Renal cortical epithelial cell (primary cell): ENCODE measurements at places on chromosomes 16 and 17.

DNA sequence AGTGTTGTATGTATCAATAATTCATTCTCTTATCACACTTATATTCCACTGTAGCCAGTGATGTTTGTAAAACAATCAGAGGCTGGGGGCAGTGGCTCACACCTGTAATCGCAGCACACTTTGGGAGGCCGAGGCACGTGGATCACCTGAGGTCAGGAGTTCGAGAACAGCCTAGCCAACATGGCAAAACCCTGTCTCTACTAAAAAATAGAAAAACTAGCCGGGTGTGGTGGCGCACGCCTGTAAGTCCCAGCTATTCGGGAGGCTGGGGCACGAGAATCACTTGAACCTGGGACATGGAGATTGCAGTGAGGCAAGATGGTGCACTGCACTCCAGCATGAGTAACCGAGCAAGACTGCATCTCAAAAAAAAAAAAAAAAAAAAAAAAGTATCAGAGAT, 217.0 kb downstream of the CPPED1 start:
- no peak for DNase-seq

GRCh38 chr17:67862614-67863217, 37.4 kb downstream of the BPTF start:
- DNase-seq, result no peak

- DNase-seq, result no peak
These were observed 16.0 kb upstream of the SPPL2C start for GRCh38 chr17:45828582-45829133.

- DNase-seq, result no peak
These were observed 29.9 kb downstream of the ACTG1 start for GRCh38 chr17:81482673-81483072.

- peak; percentile 20 for DNase-seq
These were observed 33.1 kb upstream of the ULK2 start for GRCh38 chr17:19900809-19901208.

DNA sequence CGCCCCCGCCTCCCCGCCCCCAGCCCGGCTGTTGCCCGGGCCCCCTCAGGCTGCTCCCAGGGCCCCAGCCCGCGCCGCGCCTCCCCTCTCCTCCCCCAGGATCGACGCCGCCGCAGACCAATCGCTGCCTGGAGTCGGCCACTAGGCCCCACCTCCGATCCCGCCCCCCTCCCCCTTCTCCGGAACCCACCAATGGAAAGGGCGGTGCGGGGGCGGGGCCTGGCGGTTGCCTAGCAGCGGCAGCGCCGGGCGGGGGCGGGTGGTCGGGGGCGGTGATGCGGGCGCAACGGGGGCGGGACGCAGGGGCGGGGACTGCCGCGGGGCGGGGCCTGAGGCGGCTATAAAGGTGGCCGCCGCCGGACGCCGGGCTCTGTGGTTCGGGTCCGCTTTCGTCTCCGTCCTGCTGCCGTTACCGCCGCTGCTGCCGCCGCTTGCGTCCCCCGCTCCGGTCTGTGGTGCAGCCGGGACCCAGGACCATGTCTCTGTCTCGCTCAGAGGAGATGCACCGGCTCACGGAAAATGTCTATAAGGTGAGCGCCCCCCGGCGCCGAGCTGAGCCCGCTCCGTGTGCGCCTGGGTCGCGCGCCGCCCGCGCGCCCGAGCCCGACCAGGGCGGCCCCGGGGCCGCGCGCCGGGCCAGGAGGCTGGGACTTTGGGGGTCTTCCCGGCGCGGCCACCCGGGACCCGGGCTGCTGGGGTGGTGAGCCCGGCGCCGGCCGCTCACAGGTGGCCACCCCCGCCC, at the start of gene BAIAP2:
Gene BAIAP2, plus strand, starts transcription at position 373 of the 742 bp plus-strand sequence. Its CDS starts 104 bp downstream, at position 477.
- peak; percentile 69 for DNase-seq

GRCh38 chr16:86410081-86410480, 100.2 kb upstream of the FOXF1 start:
- no peak for DNase-seq

DNA sequence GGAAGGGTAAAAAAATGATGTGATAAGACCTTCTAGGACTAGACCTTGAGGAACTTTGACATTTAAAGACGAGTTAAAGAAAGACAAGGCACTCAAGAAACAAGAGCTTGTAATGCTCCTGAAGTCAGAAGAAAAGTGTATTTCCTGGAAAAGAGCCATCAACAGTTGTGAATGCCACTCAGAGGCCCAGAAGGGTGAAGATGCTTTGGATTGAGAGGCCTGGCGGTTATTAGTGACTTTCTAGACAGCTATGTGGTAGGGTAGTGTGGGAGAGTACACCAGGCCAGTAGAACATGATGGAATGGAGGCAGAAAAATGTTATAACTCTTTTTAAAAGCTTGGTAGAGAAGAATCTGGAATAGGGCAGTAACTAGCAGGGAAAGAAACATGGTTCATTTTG, 34.1 kb upstream of the ANKFN1 start:
- DNase-seq, result no peak

DNA sequence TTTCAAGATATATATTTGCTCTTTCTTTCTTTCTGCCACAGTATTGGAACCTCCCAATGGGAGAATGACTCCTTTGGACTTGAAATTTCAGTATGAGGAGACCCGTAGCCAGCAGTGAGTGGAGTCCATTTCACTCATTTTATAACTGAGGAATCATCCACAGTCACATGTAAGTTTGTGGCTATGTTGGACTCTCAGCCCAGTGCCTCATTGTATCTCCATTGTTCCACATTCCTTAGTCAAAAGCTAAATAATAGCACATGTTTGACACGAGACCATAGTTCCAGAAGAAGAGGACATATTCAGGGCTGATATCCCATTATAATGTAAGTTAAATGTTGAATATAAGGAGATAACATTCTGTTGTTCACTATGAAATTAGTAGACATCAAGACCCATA, 12.7 kb upstream of the SPAG9 start:
- DNase-seq, result no peak

DNA sequence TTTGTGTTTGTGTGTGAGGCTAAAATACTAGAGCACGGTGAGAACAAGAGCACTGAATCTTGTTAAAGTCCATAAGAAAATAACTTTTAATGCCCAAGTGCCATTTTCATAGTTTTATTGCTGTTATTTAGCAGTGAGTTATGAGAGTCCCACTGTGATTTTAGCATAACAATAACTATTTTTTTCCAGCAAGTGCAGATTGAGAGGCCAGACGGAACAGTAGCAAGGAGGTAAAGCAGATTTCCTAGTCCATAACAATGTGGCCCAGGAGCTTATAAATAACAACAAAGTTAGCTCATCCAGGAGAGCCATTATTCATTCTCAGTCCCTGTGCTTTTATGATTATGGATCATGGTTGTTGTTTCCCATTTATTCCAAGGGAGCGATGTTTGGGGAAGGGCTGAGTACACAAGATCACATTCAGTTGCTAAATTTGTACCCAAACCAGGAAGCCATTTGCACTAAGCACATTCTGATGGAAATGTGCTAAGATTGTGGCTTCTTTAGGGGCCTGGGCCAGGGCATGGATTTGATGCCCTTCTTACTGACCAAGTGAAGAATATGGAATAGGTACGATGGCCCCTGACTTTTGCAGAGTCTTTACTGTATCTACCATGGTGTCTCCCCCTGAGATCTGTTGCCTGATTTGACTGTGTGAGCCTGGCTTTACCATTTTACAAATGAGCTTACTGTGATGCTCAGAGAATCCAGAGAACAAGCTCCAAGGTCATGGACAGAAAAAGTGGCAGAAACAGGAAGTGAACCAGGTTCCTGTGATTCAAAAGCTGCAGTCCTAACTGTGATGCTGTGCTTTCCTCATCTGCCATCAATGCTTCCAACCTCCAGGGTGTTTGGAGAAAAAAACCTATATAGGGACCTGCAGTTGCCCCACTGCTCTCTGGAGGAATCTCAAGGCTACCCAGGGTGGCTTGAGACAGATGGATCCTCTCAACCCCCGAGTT, 204.7 kb upstream of the HSBP1 start:
- DNase-seq, result no peak

GRCh38 chr17:76827736-76828135, 40.5 kb upstream of the MGAT5B start:
- no peak for DNase-seq

GRCh38 chr16:11298143-11298900, 17.2 kb upstream of the PRM1 start:
- no peak for DNase-seq

DNA sequence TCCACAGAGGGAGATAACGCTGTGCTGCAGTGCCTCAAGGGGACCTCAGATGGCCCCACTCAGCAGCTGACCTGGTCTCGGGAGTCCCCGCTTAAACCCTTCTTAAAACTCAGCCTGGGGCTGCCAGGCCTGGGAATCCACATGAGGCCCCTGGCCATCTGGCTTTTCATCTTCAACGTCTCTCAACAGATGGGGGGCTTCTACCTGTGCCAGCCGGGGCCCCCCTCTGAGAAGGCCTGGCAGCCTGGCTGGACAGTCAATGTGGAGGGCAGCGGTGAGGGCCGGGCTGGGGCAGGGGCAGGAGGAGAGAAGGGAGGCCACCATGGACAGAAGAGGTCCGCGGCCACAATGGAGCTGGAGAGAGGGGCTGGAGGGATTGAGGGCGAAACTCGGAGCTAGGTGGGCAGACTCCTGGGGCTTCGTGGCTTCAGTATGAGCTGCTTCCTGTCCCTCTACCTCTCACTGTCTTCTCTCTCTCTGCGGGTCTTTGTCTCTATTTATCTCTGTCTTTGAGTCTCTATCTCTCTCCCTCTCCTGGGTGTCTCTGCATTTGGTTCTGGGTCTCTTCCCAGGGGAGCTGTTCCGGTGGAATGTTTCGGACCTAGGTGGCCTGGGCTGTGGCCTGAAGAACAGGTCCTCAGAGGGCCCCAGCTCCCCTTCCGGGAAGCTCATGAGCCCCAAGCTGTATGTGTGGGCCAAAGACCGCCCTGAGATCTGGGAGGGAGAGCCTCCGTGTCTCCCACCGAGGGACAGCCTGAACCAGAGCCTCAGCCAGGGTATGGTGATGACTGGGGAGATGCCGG, 769 bp downstream of the CD19 start:
- DNase-seq, result no peak

- no peak for DNase-seq
These were observed 806 bp downstream of the RAD51C start for GRCh38 chr17:58693208-58693607.

GRCh38 chr17:50919321-50920040, 53.3 kb upstream of the TOB1 start:
- DNase-seq, result peak; percentile 94

DNA sequence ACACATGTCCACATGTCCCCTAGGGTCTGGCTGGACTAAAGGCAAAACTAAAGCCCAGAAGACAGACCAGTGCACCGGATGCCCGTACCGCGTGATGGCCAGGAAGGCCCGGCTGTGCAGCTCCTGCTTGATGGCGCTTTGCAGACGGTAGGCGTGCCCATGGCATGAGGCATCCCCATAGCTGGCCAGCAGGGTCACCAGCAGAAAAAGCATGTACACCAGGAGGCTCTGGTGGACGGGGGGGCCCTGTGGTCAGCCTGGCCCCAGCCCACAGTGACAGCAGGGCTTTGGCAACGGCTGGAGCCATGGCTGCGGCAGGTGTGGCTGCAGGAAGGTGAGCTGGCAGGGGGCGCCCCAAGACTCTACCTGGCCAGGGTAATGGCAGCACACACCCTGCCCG, 42.8 kb downstream of the PKD1 start:
- no peak for DNase-seq

DNA sequence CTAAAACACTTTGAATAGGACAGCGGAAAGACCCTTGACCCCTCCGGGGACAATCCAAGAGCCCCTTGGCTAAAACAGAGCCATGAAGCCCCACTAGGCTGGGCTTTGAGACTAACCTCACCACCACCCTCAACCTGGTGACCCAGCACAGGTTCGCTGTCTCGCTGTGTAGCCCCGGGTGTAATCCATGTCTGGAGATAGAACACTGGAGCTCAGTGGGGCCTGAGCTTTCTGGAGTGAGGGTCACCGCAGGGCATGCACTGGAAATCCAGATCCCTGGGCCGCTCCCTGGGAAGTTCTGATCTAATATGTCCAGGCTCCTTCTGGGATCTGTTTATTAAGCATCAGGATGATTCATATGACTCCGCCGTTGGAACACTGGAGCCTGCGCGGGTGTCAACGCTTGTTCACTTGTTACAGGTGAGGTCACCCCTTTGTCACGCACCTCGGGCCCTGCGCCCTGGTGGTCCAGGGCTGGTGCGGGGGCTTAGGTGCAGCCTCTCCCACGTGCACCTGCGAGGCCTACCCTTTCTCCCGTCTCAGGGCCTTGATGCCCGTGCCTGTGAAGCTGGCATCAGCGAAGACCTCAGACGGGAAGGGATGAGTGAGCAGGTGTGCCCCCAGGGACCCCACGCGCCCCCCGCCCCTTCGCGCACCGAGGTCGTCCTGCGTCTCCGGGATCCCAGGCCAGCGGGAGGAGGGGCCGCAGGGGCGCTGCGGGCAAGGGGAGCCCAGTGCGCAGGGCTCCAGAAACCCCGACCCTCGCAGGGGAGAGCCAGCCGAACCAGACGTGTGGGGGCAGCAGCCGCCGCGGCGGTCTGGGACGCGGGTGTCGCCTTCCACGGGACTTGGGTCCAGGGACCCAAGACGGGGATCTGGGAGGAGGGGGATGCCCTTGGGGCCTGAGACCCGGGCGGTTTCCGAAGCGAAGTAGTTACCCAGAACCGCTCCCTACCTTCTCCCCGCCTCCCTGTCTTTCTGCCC, 224.1 kb upstream of the FOXF1 start:
- DNase-seq, result no peak

GRCh38 chr16:15741207-15741871, 91.3 kb downstream of the NDE1 start:
- no peak for DNase-seq

DNA sequence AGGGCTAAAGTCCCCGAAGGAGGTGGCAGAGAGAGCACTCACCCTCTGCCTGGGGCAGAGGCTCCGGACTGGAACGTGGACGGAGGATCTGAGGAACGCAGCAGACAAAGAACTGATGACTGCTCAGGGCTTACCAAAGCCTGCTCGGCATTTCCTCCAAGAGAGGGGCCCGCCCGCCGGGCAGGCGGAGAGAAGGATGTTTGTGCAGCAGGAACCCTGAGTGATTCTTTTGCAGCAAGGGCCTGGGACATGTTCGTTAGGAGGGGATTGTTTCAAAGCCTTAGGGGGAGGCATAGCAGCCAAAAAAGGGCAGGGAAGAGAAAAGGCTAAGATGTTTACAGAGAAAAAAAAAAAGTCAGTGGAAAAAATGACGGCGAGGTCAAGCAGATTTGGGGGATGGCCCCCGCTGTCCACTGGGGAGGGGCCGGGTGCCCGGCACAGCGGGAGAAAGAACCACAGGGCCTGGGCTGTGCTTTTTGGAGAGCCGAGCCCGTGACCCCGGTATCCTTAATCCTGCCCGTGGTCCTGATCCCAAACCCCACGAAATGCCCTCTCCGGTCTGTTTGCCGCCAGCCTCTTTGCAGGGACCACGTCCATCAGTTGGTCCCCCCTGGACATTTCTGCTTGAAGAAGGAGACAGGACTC, 129.3 kb downstream of the NTN1 start:
- no peak for DNase-seq

DNA sequence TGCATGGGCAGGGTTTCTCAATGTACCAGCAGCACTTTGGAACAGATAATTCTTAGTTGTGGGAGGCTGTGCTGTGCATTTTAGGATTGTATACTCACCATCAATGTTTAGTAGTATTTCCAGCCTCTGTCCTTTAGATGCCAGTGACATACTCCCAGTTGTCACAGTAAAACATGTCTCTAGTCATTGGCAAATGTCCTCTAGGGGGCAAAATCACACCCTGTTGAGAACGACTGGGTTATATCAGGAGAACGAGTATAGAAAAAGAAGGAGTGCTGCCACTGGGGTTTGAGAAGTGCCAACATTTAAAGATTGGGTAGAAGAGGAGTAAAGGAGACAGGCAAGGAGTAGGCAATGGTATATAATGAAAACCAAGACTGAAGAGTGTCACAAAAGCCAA, 37.9 kb upstream of the SMIM36 start:
- DNase-seq, result no peak
